ENCODE measurements at places on chromosomes 13 and 19.
A peak's percentile ranks its signal among the peaks of the same experiment; 100 is the strongest.

DNA sequence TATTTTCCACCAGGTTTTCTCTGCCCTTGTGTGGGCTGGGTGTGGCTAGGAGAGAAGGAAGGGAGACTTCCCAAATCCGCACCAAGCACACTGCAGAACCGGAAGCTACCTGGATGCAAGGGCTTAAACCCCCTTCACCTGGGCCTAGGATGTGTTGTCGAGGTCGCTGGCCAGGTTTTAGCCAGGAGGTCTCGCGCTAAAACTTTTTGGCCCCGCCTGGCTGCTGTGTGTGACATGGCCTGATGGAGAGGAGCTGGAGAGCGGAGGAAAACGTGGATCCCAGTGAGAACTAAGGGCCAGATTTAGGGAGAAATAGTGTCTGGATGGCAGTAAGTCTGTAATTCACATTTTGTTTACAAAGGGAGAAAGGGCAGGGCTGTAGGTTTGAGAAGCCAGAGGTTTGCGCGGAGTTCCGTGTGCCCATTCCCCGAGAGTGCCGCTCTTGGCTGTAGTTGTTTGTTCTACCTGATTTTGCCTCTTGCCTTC lies 3.1 kb upstream of the TSHZ3 start:
- no peak for DNase-seq

- DNase-seq, result no peak
These were observed 719.1 kb downstream of the UQCRFS1 start for GRCh38 chr19:28493884-28494283.

DNA sequence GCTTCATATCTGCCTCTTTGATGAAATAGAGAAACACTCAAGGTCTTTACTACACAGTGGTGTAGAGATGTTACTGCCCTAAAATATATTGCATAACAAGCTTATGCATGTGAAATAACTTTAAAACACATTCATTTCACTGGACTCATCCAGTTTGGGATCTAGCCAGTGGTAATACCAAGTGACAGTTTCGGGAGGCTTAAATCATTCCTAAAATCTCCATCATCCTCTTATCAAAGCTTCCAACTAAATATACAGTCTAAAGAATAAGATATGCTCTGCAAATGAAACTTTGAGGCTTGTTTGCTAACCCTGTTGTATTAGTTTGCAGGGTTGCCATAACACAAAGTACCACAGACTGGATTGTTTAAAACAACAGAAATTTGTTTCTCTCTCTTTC lies 52.8 kb downstream of the THSD1 start:
- DNase-seq, result no peak

DNA sequence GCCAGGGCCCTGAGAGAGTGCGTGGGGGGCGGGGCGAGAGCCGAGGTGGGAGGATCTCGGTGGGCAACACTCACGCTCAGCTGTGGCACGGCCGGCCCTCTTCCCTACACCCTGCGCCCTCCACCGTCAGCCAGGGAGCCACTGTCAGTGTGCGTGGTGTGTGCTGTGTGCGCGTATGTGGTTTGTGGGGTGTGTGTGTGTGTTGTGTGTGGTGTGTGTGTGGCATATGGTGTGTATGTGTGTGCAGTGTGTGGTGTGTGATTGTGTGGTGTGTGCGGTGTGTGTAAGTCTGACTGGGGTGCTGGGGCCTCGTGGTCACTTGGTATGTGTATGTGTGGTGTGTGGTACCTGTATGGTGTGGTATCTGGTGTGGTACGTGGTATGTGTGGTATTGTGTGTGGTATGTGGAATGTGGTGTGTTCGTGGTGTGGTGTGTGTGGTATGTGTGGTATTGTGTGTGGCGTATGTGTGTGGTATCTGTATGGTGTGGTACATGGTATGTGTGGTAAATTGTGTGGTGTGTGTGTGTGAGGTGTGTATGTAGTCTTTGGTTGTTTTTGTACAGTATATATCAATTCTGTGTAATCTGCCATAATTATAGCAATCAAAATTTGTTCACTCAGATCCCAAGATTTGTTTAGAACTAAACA lies 5.1 kb downstream of the GRK1 start:
- no peak for DNase-seq

GRCh38 chr19:6797646-6798045 lies 25.1 kb downstream of the VAV1 start:
- DNase-seq, result no peak

- no peak for DNase-seq
These were observed 3.3 kb upstream of the UBA52 start for GRCh38 chr19:18568367-18568766.

DNA sequence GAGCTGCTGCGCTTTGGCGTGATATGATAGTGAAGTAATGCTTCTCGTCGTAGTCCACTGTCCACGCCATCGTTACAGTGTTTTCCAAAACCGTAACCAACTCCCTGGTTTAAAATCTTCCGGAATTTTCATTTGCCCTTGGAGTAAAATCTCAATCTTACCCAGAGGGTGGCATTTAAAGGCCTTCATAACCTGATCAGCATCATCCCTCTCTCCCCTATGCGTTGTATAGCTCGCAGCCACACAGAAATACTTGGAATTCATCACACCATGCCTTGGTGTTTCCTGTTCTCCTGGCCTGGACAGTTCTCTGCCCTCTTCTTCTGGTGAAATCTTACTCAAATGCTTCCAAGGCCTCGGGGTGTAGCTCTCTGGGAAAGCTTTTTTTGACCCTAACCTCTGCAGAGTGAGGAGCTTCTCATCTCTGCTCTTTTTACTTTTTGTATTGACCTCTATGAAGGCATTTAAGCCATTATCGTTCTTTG lies 839 bp downstream of the MPHOSPH8 start:
- DNase-seq, result peak; percentile 62

DNA sequence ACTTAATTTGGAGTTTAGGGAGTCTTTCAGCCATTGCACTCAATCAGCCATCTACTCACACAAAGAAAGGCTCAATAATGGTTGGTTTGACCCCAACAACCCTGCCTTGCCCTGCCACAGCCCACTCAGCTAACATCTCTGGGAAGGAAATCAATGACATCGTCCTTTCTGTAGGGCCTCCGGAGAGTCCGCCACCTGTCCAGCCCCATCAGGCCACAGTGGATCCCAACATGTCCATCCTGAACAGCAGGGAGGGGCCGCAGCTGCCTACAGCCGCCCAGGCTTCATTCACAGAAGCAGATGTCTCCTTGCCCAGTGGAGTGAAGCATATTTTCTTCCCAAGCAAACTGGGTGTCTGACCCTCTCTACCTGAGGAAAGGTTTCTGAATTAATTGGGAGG lies 4.2 kb upstream of the CDX2 start:
- DNase-seq, result no peak

DNA sequence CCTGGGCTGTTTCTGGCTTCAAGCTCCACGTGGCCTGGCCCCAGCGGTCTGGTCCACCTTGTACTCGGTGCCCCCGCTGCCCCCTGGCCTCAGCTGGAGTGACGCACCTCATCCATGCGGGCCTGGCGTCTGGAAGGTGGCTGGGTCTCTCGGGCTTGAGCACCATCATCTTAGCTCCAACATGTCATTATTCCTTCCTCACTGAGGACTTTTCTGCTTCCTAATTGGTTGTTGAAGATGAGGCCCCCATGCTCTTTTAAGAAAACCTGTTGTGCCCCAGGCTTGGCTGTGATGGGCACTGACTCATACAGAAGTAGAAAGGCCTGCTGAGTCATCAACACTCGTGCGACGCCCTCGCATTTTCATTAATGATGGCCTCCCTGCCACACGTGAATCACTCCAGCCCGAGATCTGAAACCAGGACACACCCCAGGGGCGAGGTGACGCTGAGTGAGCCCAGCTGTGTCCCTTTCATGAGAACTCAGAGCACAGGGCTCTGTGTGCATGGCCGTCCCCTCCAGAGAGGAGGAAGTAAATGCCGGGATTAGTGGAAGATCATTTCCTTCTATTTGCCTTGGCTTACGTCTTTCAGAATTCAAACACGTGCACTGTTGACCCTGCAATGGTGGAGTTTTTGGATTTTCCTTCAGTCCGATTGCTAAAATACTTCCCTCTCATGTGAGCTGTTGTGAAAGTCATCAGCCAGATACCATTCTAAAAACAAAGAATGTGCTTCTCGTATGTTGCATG lies 14.0 kb upstream of the GJA3 start:
- DNase-seq, result peak; percentile 96

- no peak for DNase-seq
These were observed 4.4 kb upstream of the LTBP4 start for GRCh38 chr19:40596608-40597328.

- peak; percentile 38 for DNase-seq
These were observed 17.0 kb upstream of the TDRD3 start for GRCh38 chr13:60379837-60380565.

DNA sequence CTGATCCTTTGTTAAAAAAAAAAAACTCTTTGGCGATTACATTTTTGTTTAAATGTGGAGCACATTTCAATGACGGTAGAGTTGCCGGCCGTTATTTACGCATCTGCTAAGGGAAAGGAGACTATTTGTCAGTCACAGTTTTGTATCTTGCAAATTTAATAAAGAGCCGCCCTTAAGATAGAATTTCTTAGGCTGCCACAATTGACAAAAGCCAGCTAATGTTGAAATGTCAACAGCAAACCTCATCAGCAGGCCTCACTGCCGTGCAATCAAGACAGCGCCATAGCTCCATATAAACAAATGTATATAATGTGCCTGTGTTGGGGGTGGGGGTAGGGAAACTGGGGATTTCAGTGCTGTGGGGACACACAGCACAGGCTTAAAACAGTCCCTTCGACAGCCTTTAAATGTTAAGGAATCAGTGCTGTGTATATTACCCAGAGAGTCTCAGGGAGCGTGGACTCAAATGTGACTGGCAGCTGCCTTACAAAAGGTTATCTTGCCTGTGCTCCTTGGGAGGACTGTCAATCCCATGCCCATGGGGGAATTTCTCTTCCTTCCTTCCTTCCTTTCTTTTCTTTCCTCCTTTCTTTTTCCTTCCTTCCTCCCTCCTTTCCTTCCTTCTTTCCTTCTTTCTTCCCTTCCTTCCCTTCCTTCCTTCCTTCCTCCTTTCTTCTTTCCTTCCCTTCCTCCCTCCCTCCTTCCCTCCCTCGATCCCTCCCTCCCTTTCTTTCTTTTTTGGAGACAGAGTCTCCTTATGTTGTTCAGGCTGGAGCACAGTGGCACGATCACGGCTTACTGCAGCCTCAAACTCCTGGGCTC lies 108.0 kb downstream of the URI1 start:
- no peak for DNase-seq

DNA sequence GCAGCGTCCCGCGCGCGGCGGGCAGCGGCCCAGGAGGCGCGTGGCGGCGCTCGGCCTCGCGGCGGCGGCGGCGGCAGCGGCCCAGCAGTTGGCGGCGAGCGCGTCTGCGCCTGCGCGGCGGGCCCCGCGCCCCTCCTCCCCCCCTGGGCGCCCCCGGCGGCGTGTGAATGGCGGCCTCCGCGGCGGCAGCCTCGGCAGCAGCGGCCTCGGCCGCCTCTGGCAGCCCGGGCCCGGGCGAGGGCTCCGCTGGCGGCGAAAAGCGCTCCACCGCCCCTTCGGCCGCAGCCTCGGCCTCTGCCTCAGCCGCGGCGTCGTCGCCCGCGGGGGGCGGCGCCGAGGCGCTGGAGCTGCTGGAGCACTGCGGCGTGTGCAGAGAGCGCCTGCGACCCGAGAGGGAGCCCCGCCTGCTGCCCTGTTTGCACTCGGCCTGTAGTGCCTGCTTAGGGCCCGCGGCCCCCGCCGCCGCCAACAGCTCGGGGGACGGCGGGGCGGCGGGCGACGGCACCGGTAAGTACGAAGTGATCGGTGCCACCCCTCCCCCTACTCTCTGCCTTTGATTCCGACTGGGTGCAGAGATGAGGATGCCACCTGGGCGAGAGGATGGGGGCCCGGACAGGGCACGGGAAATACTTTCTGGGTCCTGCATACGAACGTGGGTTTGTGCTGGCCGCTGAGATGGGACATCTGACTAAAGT lies 874 bp downstream of the TRIM28 start:
- peak; percentile 65 for DNase-seq

DNA sequence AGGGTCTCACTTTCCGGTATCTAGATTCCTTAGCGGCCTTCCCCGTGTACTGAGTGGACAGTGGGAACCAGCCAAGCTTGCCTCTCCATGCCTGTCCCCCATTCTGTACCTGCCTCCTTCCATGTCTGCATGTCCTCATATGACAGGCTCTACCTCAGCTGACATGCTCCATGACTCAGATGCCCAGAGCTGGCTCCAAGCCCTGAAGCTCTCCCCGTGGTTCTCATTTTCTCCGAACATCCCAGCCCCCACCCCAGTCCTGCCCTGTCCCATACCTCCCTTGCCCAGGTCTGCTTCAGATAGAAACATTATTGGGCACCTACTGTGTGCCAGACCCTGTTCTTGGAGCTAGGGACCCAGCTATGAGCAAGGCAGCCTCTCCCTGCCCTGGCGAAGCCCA lies 17.1 kb upstream of the SHFL start:
- DNase-seq, result peak; percentile 26

GRCh38 chr13:21529146-21529893 lies 70.2 kb upstream of the ZDHHC20 start:
- no peak for DNase-seq

- no peak for DNase-seq
These were observed 9.6 kb downstream of the PRR22 start for GRCh38 chr19:5774921-5775320.

DNA sequence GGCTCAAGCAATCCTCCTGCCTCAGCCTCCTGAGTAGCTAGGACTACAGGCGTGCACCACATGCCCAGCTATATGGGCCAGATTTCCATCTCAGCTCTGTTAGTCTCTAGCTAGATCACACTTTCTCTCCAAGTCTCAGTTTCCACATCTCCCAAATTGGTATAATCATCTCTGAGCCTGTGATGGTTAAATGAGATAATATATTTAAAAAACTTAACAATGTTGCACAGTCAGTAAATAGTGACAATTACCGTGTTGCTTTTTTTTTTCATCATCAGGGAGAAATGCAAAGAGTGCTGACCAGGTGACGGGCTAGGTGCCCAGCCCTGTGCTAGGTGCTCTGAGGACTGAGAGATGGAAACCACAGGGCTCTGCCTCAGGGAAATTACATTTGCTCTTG lies 36.9 kb upstream of the C19orf12 start:
- DNase-seq, result no peak

DNA sequence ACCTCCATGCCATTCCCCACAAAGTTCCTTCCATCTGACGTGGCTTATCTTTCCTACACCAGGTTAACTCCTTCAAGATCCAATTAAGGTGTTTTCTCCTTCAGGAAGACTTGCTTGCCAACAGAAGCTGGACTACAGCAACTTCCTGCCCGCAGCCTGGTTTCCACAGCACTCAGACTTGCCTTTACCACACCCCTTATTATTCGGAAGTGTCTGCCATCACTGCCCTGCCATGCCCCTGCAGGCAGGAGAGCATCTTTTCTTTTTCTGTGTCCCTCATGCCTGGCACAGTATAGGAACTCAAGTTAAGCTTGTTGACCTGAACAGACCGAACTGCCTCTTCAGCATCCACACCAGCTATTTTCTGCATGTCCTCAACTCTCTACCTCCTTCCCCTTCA lies 168.0 kb downstream of the FOXO1 start:
- no peak for DNase-seq

- no peak for DNase-seq
These were observed 6.6 kb upstream of the TPTE2 start for GRCh38 chr13:19567820-19568534.

- DNase-seq, result peak; percentile 96
These were observed 21.1 kb upstream of the OR10H1 start for GRCh38 chr19:15836330-15837220.

- no peak for DNase-seq
These were observed 113.0 kb downstream of the MRPL57 start for GRCh38 chr13:21289475-21289874.
